Glutamatergic neuron (in vitro differentiated cells): ENCODE measurements at places on chromosomes 6 and 20. TPM values are rescaled to one million over a fixed set of nuclear protein-coding genes. Genes with fewer than 3 reads are reported as not detected.

DNA sequence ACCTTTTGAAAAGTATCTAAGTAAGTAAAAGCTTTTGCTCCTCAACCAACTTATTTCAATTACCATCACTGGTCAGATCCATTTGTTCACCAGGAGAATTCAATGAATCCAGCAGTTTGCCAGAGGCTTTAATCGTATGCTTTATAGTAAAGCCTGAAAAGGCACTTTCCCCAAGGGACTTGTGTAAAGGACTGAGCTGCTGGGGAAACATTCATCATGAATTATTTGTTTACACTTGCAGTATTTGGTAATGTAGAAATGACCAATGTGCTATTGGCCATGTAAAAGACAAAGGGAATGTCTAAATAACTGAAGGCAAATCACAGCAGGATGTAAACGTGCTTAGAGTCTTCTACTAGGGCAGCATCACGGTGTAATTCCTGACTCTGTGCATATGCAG is 471.4 kb downstream of the ADGRB3 start:
- H3K4me3 ChIP-seq: no peak overlapping the region
- H3K4me1 ChIP-seq: peaks cover 2% of the 10 kb centered on the region
- H3K27me3 ChIP-seq: no peaks in the 10 kb centered on the region
- no peaks in the 10 kb centered on the region for H3K36me3 ChIP-seq

DNA sequence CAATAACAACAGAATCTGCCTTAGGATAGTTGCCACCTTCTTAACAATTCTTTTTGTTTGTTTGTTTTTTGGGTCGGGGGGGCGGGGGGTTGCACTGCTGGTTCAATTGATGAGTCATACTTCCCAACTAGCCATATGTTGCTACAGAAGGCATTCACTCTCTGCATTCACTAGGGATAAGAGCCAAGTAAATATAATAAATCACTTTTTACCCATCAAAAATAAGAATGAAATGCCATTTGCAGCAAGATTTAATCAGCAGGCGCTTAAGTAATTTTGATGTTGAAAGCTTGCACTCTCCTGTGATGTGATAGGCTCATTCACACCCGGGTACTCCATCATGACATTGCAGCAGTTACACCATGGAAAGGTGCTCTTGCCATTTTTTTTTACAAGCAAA is 209.8 kb downstream of the HIVEP2 start:
- peaks cover 1% of the 10 kb centered on the region for H3K4me1 ChIP-seq
- H3K27me3 ChIP-seq: peaks cover 1% of the 10 kb centered on the region
- H3K27ac ChIP-seq: no peak overlapping the region
- H3K4me3 ChIP-seq: no peak overlapping the region

- peaks cover 2% of the 10 kb centered on the region for H3K4me1 ChIP-seq
- H3K4me3 ChIP-seq: no peak overlapping the region
Measured at GRCh38 chr6:19024737-19025136, 637.6 kb downstream of the RNF144B start.

DNA sequence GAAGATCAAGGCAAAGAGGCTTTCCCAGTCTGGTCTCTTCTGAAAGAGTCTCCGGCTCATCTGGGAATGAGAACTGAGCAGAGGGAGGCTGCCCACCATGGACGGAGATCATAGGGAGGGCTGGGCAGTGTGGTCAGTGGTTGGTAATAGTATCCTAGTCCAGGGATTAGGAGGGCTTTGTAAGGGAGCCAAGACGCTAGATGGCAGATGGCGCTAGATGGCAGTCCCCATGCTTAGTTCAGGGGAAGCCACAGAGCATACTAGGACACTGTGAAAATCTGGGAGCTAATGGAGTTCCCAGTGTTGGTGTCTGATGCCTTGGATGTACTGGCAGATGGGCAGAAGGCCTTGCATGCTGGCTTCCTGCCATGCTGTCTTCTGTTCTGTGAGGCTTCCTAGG is 21.7 kb upstream of the DAAM2 start:
- no peaks in the 10 kb centered on the region for H3K36me3 ChIP-seq

DNA sequence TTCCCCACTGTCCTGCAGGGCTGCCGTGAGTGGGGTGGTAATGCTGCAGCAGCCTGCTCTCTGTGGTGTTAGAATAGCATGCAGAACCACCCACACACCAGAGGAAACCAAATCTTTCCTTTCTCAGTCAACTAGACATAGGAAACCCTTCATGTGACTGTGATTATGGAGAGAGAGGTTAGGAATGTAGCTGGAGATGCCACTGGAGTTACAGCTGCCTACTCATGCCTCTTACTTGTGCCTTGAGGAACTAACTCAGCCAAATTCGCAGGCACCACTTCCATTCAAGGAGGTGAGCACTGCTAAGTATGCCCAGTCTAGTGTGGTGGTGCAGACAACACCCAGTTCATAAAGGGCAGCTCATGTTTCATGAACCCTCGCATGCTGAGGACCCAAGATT is 27.4 kb downstream of the MUC22 start:
- no peak overlapping the region for H3K27ac ChIP-seq
- H3K36me3 ChIP-seq: no peaks in the 10 kb centered on the region
- DNase-seq: no peak
- H3K4me1 ChIP-seq: peaks cover 14% of the 10 kb centered on the region
- H3K4me3 ChIP-seq: peak overlapping the region; percentile 21

GRCh38 chr6:137815692-137816091 is 51.4 kb upstream of the TNFAIP3 start:
- no peaks in the 10 kb centered on the region for H3K4me1 ChIP-seq
- no peaks in the 10 kb centered on the region for H3K27me3 ChIP-seq
- H3K4me3 ChIP-seq: no peak overlapping the region
- H3K36me3 ChIP-seq: no peaks in the 10 kb centered on the region

Gene ARFRP1
- 51.9 TPM for total RNA-seq

DNA sequence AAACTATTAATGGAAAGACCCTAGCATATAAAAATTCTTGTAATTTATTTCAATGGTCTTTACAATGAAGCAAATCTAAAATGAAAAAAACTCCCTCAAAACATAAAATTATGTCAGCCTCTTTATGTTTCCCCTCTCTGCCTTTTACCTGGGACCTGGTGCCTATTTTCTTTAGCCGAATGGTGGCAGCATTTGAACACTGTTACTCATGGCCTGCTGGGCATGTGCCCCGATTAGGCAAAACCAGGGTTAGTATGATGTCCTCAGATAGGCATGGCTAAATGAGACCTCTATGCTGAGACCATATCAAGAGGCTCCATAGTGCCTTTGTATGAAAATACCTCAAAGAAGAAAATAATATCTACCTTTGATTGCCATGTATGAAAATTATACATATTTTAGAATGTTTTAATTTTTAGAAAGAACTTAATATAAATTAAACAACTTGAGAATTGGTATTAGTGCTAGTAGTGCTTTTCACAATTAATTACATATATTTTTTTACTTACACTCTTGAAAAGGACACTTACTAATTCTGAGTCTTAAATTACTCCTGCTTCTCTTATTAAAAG is 22.5 kb upstream of the C6orf58 start:
- no peak overlapping the region for H3K4me3 ChIP-seq
- H3K27ac ChIP-seq: no peak overlapping the region
- H3K36me3 ChIP-seq: no peaks in the 10 kb centered on the region
- no peaks in the 10 kb centered on the region for H3K4me1 ChIP-seq
- H3K27me3 ChIP-seq: no peaks in the 10 kb centered on the region

Gene SIRPD
- not detected for total RNA-seq

Gene LY6G6F
- total RNA-seq: not detected

Gene PAQR8
- 2.7 TPM for total RNA-seq

DNA sequence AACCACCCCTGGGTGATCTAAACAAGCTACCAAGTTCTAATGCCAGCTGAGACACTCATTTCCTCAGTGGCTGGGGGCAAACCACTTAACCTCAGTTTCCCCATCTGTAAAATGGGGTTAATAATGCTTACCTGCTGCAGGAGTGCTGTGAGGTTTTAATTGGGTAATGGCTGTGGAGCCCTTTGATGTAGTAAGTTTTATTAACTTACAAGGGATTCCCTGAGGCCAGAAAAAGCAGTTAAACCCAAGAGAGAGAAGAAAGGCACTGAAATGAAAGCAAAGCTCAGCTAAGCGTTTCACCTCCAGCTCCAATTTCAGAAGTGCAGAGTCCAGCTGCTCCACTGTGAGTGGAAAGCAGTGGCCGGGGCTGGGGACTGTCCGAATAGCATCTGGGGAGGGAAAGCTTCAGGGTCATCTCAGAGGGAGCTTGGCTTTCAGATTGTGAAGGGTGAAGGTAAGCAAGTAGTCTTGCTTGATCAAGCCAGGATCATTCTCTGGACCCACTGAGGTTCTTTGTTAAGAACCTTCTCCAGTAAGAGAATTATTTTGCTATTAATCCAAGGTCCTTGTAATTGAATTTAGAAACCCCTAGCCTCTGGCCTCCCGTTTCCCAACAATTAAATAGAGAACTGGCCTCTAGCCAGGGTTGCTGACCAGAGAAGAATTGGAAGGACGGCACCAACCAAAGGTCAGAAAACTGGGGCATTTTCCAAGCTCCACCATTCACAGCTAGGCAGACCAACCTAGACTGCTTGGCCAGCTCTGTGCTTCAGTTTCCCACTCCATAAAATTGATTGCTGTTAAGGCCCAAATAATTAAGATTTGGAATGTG is 20.9 kb upstream of the TCP11 start:
- H3K27me3 ChIP-seq: peaks cover 3% of the 10 kb centered on the region
- H3K36me3 ChIP-seq: no peaks in the 10 kb centered on the region
- H3K4me3 ChIP-seq: peak overlapping the region; percentile 66
- no peak for DNase-seq
- H3K27ac ChIP-seq: peak overlapping the region; percentile 67
